Globus pallidus (tissue), 1 donor: ENCODE measurements at places on chromosomes 1 and 21.

GRCh38 chr1:14421977-14422609 lies 176.4 kb upstream of the KAZN start:
- DNase-seq: no peak

GRCh38 chr1:115156826-115157468 lies 67.6 kb upstream of the TSPAN2 start:
- DNase-seq: no peak

DNA sequence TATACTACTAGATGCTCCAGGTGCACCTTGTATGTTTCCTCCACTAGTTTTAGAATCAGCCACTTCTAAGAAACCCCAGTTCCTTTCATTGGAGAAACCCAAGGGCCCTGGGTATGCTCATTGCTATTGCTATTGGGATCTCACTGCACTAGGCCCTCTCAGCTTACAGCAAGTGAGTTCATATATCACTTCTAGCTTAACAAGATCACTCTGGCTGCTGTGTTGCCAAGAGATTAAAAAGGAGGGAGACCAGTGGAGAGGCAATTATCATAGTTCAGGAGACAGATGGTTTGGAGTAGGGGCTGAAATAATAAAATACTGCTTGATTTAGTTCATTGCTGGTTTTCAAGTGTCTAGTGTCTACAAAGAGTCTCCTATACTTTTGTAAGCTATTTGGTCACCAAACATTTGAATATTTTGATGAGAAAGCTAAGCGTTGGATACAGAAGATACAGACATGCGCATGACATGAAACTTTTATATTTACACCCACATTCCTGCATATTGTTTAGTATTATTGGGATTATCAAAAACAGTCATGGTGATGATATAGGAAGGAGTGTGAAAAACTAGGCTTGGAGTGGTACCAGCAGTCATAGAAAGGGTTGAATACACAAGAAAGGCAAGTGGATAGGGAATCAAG lies 671.9 kb downstream of the ADGRL2 start:
- DNase-seq: no peak

GRCh38 chr1:223543560-223543959 lies 121.9 kb downstream of the CAPN8 start:
- DNase-seq: no peak

GRCh38 chr1:96472471-96472870 lies 249.1 kb upstream of the PTBP2 start:
- no peak for DNase-seq

DNA sequence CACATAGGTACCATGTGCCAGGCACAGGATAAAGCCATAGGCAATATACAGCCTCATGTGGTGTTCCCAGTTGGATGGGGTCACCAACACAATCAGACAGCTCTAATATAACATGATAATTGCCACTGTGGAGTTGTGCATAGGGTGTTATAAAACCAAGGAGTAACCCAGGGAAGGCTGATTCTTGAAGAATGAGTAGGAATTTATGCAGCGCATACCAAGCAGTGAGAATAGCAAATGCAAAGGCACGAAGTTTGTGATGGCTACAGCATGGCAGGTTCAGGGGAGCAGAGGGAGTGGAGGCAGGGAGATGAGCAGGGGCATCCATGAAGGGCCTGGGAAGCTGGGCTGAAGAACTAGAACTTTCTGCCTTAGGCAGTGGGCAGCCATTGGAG lies 20.4 kb upstream of the SLC2A1 start:
- DNase-seq: no peak

GRCh38 chr1:177780096-177780700 lies 189.7 kb downstream of the SEC16B start:
- DNase-seq: peak; percentile 60

DNA sequence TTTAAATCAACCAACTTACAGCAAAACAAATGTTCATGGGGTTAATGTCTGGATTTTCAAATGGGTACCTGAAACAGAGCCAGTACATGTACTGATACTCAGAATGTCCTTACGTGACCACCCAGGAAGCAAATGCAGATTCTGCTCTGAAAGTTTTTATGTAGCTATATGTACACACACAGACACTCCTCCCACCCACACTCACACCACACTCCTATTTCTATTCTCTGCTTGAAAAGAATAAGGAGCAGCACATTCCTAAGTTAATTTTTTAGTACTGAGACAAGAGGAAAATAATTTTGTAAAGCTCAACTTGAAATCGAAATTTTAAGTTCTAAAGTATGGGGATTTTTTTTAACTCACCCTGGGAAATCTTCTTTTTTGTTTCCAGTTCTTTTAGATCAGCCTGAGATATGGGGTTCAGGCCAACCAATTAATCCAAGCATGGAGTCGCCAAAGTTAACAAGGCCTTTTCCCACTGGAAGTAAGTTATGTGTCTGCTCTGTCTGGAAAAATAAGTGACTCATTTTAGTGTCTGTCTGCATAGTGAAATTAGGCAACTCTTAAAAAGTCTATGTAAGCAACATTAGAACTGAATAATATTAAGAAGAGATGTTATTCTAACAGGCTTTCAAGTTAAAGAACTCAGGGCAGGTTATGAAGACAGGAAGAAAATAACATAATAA lies 75.5 kb upstream of the DYNLT5 start:
- no peak for DNase-seq

GRCh38 chr1:54310439-54311328 lies 95.5 kb downstream of the SSBP3 start:
- DNase-seq: no peak

DNA sequence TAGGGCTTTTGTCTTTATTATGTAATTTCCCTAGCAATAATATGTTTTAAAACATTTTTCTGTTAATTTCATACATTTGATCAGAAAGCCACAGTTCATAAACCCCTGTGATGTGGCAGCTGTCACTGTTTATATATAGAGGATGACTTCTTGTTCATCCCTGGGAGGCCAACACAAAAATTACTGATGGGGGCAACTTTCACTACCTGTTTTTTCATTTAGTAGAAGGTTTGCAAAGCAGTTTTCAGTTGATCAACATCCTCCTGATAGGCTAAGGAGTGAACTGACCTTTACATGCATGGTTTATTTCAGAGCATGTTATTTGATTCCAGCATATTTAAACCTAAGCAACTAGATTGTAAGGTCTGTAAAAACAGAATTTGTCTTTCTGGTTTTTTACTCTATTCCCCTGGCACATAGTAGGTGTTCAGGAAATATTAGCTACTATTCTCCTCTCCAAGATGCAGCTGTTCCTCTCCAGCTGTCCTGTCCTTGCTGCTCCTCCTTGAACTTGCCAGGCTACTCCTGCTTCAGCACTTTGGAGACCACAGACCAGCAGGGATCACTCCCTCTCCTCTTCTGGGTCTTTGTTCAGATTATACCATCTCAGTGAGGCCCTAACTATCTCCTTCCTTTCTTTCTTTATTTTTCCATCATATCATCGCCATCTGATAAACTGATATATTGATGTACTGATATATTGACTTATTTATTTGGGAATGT lies 54.7 kb downstream of the ROR1 start:
- no peak for DNase-seq

- DNase-seq: no peak
These were observed 51.5 kb upstream of the CNIH3 start for GRCh38 chr1:224564454-224565084.

GRCh38 chr1:16153999-16154673 lies 1.7 kb downstream of the EPHA2 start:
- no peak for DNase-seq
